ENCODE measurements at places on chromosomes 16 and 17. TPM values are rescaled to one million over a fixed set of nuclear protein-coding genes. Genes with fewer than 3 reads are reported as not detected.
A peak's percentile ranks its signal among the peaks of the same experiment; 100 is the strongest.

- H3K4me1 ChIP-seq = peaks cover 30% of the 10 kb centered on the region
- DNase-seq = no peak
- H3K27ac ChIP-seq = no peak overlapping the region
- no peaks in the 10 kb centered on the region for H3K36me3 ChIP-seq
Measured at GRCh38 chr16:4369007-4369733, 2.5 kb upstream of the VASN start.

DNA sequence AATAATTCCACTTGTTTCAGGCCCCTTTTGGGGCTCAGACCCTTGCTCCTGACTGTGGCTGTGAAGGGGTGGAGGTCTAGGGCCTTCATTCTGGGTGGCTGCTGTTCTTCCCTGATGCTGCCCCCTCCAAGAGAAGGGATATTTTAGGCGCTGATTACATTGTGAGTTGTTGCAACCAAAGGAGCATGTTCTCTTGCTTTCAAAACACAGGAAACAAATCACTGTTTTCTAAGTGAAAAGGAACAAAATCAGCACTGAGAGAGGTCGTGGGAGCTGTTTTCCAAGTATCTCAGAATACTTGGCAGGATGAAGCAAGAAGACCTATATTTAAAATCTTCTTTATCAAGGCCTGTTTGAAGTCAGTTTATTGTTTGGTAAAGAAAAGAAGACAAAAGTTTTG, 25.3 kb upstream of the SEC14L1 start:
- H3K27ac ChIP-seq = peak overlapping the region; percentile 89
- peaks cover 45% of the 10 kb centered on the region for H3K4me1 ChIP-seq
- H3K4me3 ChIP-seq = no peak overlapping the region

- no peak overlapping the region for H3K27ac ChIP-seq
- no peaks in the 10 kb centered on the region for H3K4me1 ChIP-seq
- no peaks in the 10 kb centered on the region for H3K27me3 ChIP-seq
- H3K4me3 ChIP-seq = no peak overlapping the region
- H3K36me3 ChIP-seq = no peaks in the 10 kb centered on the region
- DNase-seq = no peak
Measured at GRCh38 chr16:4160658-4161430, 44.6 kb upstream of the ADCY9 start.

- H3K27ac ChIP-seq = no peak overlapping the region
- H3K36me3 ChIP-seq = no peaks in the 10 kb centered on the region
- DNase-seq = peak; percentile 46
- H3K27me3 ChIP-seq = no peaks in the 10 kb centered on the region
Measured at GRCh38 chr17:30376621-30377452, 1.9 kb upstream of the CPD start.

Gene ASIC2
- polyA plus RNA-seq = not detected

All from heart right ventricle (tissue), 16 donors.